ENCODE measurements at places on chromosomes 4 and X.

DNA sequence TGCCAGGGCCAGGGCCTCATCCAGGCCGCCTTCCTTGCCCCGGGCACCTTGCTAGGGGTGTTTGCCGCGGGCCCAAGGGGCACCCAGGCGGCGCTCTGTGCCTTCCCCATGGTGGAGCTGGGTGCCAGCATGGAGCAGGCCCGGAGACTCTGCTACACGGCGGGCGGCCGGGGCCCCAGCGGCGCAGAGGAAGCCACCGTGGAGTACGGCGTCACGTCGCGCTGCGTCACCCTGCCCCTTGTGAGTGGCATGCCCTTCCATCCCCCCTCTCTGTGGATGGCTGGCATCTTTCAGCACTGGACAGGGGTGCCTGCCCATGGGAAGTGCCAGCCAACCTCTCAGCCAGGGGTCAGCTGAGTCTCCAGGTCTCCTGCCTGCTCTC is 3.6 kb downstream of the PLXNB3 start:
- no peak for DNase-seq

GRCh38 chr4:101256222-101256621 is 91.1 kb downstream of the PPP3CA start:
- no peak for DNase-seq

- DNase-seq: peak; percentile 6
These were observed 17.0 kb upstream of the HPF1 start for GRCh38 chr4:169774466-169775445.

DNA sequence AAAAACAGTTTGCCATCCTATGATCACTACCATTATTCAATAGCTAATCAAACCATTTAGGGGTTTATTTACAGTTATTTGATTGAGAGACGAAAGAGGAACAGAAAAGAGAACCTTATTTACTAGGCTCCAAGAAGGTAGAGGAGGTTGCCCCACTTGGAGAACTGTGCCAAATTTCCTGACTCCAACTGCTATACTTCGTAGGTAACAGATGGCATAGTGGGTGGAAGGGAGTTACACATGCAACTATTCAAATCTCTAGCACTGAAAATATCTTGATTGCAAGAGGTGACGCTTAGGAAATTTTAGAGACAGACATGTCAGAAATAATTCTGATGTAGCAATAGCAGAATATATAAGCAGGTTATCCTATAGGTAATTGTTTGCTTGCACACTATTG is 38.0 kb upstream of the TMPRSS11F start:
- DNase-seq: no peak

GRCh38 chr4:1462009-1462767 is 55.9 kb upstream of the NKX1-1 start:
- DNase-seq: no peak

DNA sequence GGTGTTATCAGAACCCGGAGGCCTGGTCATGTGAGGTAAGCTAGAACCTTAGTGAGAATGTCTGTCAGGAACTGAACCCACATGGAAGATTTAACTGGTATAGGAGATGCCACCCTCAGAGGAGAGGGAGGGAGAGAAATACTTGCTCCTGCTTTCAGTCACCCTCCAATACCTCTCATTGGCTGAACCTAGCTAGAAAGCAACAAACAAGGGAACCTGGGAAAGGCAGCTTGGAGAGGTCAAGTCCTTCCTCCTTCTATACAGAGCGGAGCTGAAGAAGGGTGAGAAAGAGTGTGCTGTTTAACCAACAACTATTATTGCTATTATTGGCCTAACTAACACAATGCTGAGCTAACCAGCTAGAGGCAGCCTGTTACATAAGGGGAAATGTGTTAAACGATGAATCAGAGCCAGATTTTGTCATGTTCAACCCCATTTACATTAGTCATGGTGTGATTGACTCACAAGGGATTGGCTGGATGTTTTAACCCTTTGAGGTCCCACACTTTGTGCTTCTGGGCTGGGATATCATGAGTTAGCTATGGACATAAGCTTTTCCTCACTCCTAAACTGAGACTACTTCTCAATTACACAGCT is 96.5 kb upstream of the ESX1 start:
- no peak for DNase-seq

DNA sequence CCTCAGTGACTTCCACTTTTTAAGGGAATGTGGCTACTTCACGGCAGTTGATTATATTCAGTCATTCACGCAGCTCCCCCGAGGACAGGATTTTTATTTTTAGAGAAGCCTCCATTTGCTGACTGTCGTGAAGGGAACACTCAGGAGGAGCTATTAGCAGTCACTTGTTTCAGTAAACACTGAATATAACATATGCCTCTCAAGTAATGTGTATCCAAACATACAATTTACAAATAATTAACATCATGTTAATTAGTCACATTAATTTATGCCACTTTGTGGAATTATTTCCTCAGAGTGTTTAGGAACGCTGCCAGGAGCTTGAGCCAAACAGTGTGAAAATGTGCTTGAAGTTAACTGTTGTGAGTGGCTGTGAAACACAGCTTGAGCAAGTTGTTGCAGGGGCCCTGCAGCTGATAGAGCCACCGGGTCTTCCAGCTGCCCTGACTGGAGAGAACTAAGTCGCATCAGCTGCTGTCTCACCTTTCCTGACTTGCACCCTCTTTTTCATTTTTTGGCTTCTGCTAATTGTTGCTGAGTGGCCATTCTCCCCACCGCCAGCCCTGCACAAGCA is 245.6 kb downstream of the LDB2 start:
- DNase-seq: no peak

GRCh38 chr4:33477715-33478114 is 2757.5 kb downstream of the PCDH7 start:
- DNase-seq: no peak

DNA sequence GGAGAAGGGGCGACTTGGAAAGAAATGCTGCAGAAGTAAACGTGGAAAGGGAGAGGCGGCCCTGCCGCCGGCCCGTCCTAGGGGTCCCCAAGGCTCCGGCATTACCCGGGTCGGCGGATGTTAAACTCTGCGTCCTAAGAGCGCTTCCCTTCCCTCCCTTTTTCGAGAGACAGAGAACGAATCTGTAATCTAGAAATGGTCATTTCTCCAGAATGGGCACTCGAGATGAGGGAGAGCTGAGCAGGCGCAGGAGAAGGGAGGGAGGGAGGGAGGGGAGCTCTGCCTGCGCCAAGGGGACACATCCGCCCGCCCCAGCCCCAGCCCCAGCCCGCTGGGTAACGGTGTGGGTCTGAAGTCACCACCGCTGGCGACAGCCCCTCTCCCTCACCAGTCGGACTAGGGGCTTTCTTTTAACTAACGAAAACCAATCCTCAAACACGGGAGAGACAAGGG is 1.7 kb downstream of the HCFC1 start:
- DNase-seq: no peak

- no peak for DNase-seq
These were observed 23.5 kb downstream of the TIGD2 start for GRCh38 chr4:89134775-89135319.

GRCh38 chr4:107094332-107094731 is 58.2 kb upstream of the DKK2 start:
- DNase-seq: no peak

DNA sequence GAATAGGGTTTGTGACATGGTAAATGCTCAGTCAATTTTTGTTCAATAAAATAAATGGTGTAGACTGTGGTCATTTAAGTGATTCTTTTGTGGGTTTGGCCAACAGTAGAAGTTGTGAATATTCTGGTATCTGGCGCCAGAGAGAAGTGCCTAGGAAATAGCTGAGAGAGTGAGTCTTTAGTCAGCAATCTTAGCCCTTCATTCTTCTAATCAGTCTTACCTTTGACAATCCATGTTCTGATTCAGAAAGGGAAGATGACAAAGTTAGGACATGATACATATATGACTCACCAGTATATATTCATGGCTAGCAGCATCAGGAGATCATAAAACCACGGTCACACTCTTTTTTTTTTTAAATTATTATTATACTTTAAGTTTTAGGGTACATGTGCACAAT is 141.8 kb upstream of the PCDH18 start:
- DNase-seq: no peak

GRCh38 chr4:152385551-152385950 is 150.3 kb downstream of the FBXW7 start:
- no peak for DNase-seq

GRCh38 chr4:1246901-1247863 is 1.7 kb downstream of the CTBP1 start:
- DNase-seq: no peak

DNA sequence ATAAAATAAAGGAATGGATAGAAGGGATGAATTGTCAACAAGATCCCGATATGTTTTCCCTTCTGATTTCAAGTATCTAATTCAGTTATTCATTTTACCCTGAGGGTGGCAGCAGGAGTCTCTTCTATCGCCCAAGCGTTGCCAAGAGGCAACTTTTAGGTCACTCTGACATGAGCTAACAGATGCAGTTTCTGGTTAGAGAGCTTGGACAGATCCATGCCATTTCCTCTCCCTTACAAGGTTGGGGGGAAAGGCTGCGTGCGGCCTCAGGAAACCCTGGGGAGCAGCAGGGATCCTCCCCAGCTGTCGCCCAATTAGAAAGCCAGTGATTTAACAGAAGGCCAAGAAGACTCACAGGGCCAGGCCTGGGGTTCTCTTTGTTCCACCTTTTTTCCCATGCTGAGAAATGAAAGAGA is 35.3 kb upstream of the WAS start:
- DNase-seq: no peak

DNA sequence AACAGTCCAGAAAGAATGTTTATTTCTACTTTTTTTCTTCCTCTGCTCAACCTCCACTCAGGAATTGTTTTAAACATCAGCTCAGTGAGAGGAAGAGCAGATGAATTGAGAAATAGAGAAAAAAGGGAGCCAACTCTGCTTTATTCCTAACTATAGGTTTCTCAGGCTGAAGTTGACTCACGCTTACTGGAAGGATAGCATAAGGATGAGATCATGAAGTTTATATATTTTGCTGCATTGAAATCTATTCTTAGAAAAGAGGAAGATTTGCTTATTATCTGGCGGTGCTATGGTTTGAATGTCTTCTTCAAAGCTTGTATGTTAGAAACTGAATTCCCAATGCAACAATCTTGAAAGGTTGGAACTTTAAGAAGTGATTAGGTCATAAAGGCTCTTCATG is 1673.4 kb upstream of the PCDH7 start:
- DNase-seq: no peak

DNA sequence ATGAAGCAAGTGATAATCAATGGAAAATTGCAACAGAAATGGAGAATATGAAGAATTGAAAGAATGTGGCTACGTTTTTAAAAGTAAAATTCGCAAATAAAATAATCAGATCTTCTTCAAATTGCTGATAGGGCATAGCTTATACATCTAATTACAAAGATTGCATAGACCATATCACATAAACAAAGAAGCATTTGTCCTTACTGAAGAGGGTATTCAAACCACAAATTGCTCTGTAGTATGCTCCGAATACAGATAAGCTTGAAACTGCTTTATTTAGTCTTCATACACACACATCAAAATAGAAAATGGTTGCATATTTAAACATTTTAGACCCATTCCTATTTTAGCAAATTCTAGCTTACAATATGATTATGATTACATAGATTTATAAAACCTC is 206.7 kb upstream of the SLIT2 start:
- DNase-seq: no peak

- no peak for DNase-seq
These were observed 4.2 kb upstream of the ATP2B3 start for GRCh38 chrX:153513265-153513664.

- no peak for DNase-seq
These were observed 214.8 kb downstream of the SPCS3 start for GRCh38 chr4:176534566-176534965.

DNA sequence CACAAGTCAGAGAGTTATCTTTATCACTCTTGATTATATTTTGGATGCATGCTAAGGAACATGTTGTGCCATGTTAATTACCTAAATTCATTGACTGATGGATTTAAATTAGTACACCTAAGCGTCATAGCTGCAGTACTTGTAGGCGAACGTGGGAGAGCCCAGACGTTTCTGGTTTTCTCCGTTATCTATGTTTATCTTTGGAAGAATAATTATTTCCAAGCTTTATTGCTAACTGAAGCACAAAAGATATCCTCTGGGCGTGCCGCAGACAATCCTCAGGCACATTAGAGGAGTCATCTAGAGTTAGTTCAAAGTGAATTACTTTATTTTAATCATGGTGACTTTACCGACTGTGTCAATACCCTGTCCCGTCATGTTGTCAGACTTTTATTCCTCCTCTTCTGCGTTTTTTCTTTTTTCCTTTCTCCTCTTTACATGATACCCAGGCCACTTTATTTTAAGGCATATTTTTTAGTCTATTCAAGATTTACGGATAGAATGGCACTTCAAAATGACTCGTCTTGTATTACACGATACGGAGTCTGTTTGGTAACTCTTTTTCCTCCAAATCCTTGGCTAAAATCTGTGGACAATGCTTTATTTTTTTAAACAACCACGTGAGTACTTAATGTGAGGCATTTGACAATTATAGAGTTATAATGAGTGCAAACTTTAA is 632.0 kb upstream of the TENM3 start:
- no peak for DNase-seq

DNA sequence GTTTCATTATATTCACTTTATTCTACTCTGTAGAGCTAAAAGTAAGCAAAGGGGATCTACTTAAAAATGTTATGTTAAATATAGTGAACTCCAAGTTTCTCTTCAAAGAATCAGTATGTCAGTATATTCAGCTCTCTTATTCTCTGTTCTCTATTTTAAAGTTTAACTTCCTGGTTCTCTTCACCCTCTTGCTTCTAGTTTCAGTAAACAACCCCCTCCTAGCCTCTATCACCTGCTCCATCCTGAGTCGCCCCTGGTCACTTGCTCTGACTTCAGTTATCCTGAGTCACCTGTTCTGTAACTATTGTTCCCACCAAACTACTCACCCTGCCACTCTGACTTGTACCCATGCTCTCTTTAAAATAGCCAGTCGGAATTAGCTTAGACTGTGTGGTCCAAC is 180.9 kb upstream of the AADAT start:
- DNase-seq: no peak

GRCh38 chr4:86818841-86819240 is 30.3 kb downstream of the SLC10A6 start:
- no peak for DNase-seq

GRCh38 chr4:16000708-16001483 is 37.9 kb upstream of the FGFBP2 start:
- DNase-seq: no peak

- DNase-seq: no peak
These were observed 249.2 kb upstream of the RPS6KA3 start for GRCh38 chrX:20515841-20516461.

DNA sequence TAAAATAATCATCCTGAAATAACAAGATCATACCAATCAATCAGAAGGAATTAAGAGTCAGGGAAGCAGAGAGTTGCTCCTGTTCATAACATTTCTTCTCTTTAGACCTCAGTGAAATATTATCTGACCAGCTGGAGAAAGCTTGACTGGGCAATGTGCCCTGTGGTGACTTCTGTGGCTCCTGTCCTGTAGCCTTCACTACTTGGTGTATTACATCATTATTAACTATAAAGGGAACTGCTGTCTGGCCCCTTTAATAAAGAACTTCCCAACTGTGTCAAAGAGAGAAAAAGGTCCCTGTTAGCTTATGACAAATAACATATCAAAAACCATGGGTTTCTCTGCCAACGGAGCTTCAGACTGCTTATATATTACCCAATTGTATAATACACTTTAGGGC is 18.0 kb downstream of the OPHN1 start:
- DNase-seq: no peak

Measured in stimulated activated CD8-positive, alpha-beta memory T cell treated with anti-CD3 and anti-CD28 coated beads, Interleukin-15, amount 100 ng/mL, for 1 hour (primary cell).